ENCODE measurements at places on chromosomes 12 and 14. TPM values are rescaled to one million over a fixed set of nuclear protein-coding genes. Genes with fewer than 3 reads are reported as not detected.

Gene ZNF384
- total RNA-seq: 52.0 TPM

DNA sequence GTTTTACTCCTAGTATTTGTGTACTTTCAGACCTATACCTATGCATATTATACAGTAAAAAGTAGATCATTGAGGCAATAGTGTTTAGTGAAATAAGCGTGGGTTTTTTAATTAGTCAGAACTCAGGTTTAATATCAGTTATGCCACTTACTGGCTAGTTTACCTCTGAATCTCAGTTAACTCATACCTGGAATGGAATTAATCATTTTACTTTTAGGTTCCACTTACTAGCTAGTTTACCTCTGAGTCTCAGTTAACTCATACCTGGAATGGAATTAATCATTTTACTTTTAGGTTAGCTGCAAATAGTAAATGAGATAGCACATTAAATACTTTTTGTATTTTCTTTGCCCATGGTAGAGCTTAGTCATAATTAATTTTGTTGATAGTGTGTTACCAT lies 475.7 kb downstream of the CCER1 start:
- H3K4me1 ChIP-seq: no peaks in the 10 kb centered on the region
- H3K4me3 ChIP-seq: no peak overlapping the region
- H3K27me3 ChIP-seq: no peaks in the 10 kb centered on the region
- no peak for DNase-seq
- H3K27ac ChIP-seq: no peak overlapping the region
- no peaks in the 10 kb centered on the region for H3K36me3 ChIP-seq

- no peaks in the 10 kb centered on the region for H3K27me3 ChIP-seq
- DNase-seq: no peak
- H3K4me1 ChIP-seq: no peaks in the 10 kb centered on the region
Observed at GRCh38 chr12:46177837-46178608, 90.8 kb downstream of the SLC38A1 start.

Gene KIF26A
- 40.2 TPM for total RNA-seq
